ENCODE measurements at places on chromosomes 4 and X.

DNA sequence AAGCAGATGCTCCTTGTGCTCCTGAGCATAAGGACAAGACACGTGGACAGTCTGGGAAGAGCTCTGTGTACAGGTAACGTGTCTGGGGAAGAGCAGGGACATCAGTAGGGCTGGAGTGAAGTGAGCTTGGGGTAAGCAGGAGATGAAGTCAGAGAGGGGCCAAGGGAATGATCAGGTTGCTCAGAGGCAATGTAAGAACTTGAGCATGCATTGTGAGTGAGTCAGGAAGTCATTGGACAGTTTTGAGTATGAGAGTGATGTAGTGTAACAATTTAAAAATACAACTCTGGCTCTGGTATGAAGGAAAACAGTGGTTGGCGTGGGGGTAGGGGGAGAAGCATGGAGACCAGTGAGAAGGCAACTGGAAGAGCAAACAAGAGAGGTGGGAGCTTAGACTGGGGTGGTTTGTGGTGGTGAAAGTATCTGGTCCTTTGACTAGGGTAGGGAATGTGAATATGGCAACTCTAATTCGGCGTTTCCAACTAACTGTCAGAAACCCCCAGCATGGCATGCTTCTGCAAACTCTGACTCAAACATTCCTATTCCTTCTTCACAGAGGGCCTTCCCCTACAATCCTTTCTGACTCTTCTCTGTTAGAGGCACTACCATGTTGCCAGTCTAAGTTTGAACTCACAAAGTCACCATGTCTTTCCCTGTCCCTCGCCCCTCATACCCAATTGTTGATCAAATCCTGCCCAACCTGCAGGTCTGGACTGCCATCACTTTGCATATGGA lies 57.2 kb downstream of the STBD1 start:
- no peak for DNase-seq

DNA sequence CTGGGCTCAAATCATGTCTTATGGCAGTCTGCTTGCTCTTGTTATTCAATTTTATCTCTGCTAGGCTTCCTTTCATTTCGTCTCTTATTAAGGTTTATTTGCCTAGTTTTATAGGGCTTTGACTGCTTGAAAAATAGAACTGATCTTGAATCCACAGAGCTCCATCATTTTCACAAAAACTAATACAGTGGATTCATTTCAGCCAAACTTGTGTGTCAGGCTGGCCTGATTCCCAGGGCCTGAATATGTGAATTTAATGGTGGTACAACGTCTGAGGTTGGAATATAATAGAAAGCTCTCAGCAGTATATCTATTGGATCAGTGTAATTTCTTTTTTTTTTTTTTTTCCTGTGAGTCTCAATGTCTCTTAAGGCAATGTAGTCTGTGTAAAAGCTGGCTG lies 123.3 kb downstream of the POU4F2 start:
- no peak for DNase-seq

DNA sequence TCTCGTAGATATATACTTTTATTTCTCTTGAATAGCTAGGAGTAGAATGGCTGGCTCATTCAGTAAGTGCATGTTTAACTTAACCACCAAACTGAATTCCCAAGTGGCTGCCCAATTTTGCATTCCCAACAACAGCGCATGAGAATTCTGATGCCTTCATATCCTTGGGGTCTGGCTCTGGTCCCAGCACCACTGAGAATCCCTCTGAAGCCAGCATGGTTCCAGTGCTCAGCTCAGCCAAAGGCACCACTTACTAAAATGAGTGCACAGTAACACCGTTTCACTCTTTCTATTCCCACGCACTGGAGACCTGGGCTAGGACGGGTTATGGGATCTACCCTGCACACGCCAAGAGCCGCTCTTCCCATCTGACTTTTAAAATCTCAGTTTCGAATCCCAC lies 60.4 kb downstream of the CASP3 start:
- no peak for DNase-seq

DNA sequence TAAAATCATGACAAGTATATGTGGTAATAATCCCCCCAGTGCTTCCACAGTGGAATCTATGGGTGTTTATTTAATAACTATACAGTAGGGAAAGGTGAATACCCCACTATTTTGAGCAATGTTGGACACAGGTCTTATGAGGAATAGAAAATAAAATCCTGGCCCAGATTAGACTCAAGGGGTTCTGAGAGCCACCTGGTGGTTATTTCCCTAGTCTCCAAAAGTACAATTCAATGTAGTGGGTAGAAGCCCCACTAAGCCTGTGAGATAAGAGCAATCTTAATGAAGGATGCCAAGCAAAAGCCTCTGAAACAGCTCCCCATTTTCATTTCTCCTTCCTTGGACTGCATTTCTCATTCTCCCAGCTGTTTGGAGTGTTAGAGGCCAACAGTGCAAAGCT lies 328.2 kb upstream of the NR3C2 start:
- no peak for DNase-seq

DNA sequence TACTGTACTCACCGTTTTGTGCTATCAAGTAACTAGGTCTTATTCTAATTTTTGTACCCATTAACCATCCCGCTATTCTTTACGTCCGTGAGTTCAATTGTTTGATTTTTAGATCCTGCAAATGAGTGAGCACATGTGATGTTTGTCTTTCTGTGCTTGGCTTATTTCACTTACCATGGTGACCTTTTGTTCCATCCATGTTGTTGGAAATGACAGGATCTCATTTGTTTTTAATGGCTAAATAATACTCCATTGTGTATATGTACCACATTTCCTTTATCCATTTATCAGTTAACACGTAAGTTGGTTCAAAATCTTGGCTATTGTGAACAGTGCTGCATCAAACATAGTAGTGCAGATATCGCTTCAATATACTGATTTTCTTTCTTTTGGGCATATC lies 48.3 kb downstream of the USP9X start:
- no peak for DNase-seq

GRCh38 chrX:26376037-26376708 lies 160.2 kb downstream of the MAGEB5 start:
- DNase-seq = no peak

DNA sequence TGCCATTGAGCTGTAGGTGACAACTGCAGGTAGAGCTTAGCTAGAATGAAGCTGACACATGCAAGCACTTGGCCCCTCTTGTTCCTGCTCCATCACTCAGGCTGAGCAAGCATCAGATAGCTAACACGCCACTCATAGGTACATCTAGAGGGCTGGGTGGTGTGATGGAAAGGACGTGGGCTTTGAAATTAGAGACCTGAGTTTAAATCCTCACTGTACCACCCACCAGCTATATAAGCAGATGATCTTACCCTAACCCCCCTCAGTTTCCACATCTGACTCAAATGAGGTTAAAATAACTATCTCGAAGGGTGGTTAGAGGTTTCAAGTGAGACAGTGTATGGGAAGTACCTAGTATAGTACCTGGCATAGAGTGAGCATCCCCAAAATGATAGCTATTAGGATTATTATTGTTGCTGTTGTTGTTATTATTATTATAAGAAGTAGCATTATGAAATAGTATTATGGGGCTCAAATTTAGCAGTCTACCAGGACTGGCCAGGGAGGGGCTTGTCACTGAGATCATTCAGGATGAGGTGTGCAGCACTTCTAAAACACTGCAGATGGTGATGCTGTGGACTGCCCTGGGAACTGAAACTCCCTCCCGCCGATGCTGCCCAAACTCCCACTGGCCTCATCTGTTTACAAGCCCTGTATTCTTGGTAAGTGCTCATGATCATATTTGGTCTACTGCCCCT lies 59.0 kb downstream of the REELD1 start:
- DNase-seq = no peak

DNA sequence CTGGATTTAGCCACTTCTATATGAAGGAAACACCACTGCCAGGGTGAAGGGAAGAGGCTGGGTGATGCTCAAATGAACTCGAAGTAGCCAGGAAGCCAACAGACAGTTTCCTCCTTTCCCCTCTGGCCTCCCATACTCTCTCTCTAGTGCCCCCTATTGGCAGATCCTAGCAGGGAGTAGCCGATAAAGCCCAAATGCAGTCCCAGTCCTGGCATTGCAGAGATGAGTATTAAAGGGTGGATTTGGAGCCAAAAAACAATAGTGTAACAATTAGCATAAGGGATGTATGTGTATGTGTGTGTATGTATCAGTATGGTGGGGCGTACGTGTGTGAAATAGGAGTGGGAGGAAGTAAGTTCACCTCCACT lies 213.8 kb upstream of the LDB2 start:
- peak; percentile 16 for DNase-seq

DNA sequence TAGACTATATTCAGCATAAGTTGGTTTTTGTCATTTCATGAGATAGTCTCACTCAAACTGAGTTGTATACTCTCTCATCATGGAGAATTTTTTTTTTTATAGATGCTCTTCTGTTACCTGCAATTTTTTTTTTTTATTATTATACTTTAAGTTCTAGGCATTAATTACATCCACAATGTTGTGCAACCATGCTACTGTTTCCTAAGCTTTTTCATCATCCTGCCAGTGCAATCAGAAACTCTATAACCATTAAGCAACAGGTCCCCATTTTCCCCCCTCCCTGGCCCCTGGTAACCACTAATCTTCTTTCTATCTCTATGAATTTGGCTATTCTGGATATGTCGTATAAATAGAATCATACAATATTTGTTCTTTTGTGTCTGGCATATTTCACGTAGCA lies 321.6 kb downstream of the STIM2 start:
- DNase-seq = no peak

- no peak for DNase-seq
Measured at GRCh38 chr4:99362768-99363167, 10.2 kb upstream of the ADH1C start.

GRCh38 chr4:88063634-88064296 lies 56.3 kb downstream of the PKD2 start:
- DNase-seq = no peak

GRCh38 chr4:1205586-1206298 lies 33.4 kb upstream of the SPON2 start:
- no peak for DNase-seq

- no peak for DNase-seq
Measured at GRCh38 chrX:72180539-72180938, 1.0 kb upstream of the PIN4 start.

DNA sequence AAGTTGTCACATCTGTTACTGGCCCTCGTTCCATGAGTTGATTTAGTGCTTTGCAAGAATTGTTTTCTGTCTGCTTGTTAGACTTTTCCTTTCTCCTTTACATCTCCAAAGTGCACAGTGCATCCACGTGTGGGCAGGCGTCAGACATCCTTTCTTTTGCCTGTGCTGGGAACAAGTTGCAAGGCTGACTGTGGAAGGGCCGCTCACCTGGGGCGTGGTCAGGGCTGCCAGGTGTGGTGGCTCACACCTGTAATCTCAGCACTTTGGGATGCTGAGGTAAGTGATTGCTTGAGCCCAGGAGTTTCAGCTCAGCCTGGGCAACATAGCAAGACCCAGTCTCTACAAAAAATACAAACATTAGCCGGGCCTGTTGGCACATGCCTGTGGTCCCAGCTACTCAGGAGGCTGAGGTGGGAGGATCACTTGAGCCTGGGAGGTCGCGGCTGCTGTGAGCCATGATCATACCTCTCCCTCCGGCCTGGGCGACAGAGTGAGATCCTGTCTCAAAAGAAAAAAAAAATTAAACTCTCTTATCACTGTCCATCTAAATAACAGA lies 46.2 kb downstream of the RGS12 start:
- DNase-seq = no peak

- DNase-seq = no peak
Measured at GRCh38 chr4:122992057-122992456, 69.7 kb upstream of the NUDT6 start.

GRCh38 chr4:139441029-139441428 lies 12.9 kb upstream of the RAB33B start:
- DNase-seq = no peak

- DNase-seq = no peak
Measured at GRCh38 chr4:17785858-17786257, 4.4 kb upstream of the FAM184B start.

DNA sequence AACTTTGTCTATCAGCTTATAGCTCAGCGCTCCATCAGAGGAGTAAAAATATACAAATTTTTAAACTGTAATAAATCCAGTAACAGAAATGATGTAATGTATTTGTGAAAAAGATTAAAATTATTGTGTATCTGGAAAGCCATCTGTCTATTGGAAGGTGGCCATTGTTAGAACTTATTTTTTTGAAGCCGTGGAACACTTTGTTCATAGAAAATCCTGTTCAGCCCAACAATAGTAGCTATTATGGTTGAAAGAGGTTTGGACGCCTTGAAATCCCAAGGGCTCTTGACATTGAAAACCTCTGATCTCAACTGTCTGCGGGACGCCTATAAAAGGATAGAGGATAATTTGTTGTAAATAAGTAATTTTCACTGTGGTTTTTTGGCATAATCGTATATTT lies 98.3 kb downstream of the RAPGEF2 start:
- no peak for DNase-seq

- no peak for DNase-seq
Measured at GRCh38 chr4:90495936-90496335, 368.7 kb downstream of the CCSER1 start.

DNA sequence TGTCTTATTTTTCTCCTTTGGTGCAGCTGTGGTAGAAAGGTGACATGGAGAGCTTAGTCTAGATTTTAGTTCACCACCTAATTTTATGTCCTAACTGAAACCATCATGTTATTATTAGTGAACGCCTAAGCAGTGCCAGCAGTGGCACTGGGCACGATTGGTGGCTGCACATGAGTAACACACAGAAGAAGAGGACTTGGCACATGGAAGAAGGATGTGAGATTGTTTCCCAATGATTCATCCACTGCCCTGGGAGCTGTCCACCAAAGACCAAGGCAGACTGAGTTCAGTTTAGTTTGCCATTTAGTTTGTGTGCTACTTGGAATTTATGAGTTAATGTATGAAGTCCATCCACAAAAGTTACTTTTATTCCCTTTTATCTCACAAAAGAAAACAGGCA lies 68.1 kb upstream of the NAP1L5 start:
- DNase-seq = peak; percentile 52

- no peak for DNase-seq
Measured at GRCh38 chr4:78803983-78804382, 27.8 kb downstream of the BMP2K start.

DNA sequence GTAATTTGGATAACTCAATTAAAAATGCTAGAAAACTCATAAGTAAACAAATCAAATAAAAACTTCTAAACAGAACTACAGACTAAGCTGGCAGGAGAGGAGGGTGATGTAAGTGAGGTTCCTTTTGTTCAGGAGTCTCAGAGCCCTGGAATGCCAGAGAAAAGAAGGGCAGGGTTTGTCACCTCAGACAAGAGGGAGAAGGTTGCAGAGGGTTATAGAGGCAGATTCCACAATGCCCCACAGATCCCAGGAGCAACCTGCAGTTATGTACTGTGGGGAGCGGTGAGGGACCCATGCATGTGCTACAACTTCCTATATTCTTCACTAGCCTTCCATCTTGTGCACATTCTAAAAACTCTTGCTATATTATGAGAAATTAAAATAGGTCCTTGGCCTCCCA lies 129.7 kb downstream of the CFAP299 start:
- no peak for DNase-seq

GRCh38 chr4:8443801-8444200 lies 3.2 kb downstream of the TRMT44 start:
- DNase-seq = no peak

DNA sequence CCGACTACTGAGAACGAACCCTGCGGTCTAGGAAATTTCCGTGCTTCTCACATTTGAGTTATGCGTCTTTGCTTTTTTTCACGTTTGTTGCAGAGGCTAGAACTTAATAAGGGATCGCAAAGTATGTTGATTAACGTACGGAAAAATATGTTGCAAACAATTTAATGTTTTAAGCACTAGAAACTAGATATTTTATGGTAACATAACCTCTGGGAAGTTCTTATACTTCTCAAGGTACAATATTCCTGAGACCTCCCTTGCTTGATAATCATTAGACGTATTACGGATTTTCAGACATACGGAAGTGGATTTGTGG lies 639 bp upstream of the PRDM5 start:
- peak; percentile 10 for DNase-seq

- DNase-seq = no peak
Measured at GRCh38 chr4:173264684-173265185, 69.4 kb downstream of the HMGB2 start.
